ENCODE measurements at places on chromosomes 3 and 15.

DNA sequence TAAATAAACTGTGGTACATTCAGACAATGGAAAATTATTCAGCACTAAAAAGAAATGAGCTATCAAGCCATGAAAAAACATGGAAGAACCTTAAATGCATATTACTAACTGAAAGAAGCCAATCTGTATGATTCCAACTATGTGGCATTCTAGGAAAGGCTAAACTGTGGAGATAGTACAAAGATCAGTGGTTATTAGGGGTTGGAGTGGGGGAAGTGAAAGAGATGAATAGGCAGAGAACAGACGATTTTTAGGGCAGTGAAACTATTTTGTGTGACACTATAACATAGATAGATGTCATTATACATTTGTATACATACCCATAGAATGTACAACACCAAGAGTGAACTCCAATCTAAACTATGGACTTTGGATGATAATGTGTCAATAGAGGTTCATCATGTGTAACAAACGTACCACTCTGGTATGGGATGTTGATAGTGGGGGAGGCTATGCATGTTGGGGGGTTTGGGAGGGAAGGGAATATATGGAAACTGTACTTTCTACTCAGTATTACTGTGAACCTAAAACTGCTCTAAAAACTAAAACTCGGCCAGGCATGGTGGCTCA is 29.0 kb downstream of the RAB27A start:
- no peak for DNase-seq

- DNase-seq: no peak
Measured at GRCh38 chr3:15683253-15683652, 81.7 kb downstream of the BTD start.

- no peak for DNase-seq
Measured at GRCh38 chr3:63400246-63400860, 122.2 kb downstream of the SYNPR start.

DNA sequence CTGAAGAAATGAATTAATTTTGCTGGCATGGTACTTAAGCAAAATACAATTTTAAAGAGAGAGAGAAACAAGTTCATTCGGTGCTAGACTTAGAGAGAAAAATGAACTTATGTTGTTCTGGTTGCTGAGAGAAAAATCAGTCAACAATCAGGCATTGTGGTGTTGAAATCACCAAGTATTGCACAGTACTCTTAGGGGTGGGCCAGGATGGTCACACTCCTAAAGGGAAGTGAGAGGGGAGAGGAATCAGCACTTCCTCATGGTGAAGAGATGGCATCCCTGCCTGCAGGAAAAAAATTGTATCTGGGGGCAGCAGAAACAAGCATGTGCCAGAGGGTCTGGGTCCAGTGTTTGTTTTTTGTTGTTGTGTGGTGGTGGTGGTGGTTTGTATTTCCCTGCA is 7.0 kb upstream of the DMXL2 start:
- DNase-seq: peak; percentile 62

DNA sequence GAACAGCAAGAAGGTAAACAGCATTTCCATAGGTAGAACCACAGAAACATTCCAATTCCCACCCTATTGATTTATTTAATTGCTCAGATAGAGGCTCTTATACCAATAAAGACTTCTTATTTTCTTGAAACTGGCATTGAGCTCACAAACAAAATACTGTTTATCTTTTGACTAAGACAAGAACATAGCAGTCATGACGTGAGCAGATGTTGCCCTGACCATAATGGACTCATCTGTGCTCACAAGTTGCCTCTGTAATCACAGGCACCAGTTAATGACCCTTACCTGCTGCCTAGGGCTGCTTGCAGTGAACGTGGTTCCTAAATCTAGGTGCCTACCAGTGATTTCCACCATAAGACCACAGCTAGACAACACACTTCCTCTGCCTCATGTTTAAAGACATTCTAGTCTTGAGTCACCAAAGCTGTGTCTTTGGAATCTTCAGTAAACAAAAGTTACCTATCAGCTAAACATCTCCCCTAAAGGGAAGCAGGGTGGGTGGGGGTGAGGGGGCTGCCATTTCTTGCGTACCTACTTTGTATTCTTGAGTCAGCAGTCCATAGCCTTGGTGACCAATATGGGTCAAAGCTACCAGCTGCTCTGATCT is 2.1 kb downstream of the FYCO1 start:
- peak; percentile 37 for DNase-seq

Measured in CD4-positive, alpha-beta T cell treated with Interleukin-1 beta for 1 hour (primary cell).